CD4-positive, CD25-positive, alpha-beta regulatory T cell (primary cell): ENCODE measurements at places on chromosomes 4 and X. TPM values are rescaled to one million over a fixed set of nuclear protein-coding genes. Genes with fewer than 3 reads are reported as not detected.

MAGEA2B gene
- total RNA-seq = not detected

PCDH7 gene
- not detected for total RNA-seq

GYG2 gene
- total RNA-seq = not detected

NR0B1 gene
- not detected for total RNA-seq

ZNF732 gene
- not detected for total RNA-seq

ADGRA3 gene
- 2.1 TPM for total RNA-seq

STPG2 gene
- total RNA-seq = 0.39 TPM

FAM47E gene
- 1.0 TPM for total RNA-seq

THAP9 gene
- total RNA-seq = 2.3 TPM

TGIF2LX gene
- not detected for total RNA-seq
